ENCODE measurements at places on chromosomes 2 and 18.

DNA sequence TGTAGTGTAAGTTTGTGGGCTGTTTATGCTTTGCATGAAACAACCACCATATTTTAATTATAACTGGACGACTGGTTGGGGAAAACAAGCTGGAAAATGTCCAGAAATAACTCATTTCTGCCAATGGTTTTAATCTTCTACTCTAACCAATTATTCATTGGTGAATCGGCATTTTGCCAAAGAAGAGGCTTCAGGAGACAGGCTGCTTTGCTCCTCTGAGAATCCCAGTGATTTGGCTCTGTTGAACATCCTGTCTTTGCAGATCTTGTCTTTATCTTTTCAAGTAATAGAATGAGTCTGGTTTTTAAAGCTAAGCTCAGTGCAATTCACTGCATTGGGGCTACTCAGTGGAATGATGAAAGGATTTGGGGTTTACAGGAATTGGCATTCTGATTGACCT, 109.6 kb downstream of the APOB start:
- no peak for DNase-seq

DNA sequence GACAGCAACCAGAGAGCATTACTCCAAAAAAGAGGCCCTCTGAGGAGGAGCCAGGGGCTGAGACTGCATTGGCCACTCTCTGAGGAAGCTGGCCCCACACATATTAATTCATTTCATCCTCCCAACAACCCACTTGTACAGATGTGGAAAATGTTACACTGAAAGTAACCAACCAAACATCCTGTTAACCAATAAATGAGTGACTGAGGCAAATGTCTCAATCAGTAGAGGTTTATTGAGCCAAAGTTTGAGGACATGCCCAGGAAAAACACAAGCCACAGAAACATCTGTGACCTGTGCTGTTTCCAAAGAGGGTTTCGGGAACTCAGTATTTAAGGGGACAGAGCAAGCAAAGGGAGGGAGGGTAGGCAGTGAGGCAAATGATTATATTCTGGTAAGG, 53.0 kb downstream of the SKA1 start:
- no peak for DNase-seq

DNA sequence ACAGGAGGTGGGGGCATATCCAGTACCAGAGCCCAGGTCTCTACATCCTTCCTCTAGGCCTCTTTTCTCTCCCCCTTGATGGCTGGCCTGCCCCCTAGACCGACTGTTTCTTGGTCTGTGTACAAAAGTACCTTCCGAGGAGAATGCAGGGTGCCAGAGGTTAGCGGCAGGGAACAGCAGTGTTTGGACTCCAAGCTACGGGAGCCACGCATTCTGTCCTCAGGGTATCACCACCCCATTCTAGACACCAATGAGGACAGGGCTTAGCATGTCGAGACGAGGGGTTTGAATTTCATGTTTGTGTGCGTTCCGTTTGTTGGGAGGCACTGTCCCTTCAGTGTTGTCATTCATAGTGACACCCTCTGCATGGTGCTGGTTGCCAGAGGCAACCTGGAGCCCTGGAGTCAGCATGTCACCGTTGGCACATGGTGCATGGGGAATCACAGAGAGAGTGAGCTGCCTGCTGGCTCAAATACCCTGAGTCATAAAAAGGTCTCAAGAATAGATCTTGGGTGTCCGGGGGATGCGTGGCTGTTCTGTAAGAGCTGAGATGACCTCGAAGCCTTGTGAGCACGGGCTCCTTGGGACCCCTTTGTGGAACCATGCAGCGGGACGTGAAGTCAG, 57.2 kb upstream of the LDLRAD4 start:
- DNase-seq = no peak

- no peak for DNase-seq
These were observed 547.2 kb upstream of the SETBP1 start for GRCh38 chr18:44133483-44133882.

DNA sequence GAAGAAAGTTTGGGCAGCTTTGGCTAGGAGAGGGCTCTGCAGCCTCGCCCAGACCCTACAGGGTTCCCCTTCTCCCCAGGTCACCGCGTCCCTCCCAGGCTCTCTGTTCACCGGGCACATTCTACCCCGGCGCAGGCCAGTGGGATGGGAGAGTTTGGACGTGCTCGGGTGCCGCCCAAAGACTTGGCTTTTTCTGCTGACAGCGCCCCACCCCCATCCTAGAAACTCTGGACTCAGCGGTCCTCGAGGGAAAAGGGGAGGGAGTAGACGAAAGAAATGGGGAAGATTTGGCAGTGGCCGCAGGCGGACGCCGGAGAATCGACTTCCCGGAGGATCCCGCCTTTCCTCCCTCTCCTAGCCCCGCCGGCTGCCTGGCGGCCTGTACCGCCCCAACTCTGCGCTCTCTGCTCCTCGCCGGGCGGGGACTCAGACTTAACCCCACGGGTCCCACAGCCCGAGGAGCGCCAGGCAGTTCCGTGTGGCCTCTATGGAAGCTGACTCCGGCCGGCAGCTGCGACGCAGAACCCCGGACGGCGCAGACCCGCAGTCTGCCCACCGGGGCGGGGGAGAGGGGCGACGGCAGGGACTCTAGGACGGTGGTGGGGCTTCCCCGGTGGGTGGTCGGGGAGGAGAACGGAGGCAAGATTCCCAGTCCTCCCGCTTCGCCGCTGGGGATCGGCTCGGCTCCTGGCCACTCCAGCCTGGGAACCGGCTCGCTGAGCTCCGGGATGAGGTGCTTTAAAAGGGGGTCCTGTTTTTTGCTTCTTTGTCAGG, 863 bp upstream of the SIX2 start:
- peak; percentile 91 for DNase-seq
